Activated CD8-positive, alpha-beta memory T cell treated with anti-CD3 and anti-CD28 coated beads for 48 hours (primary cell): ENCODE measurements at places on chromosomes 5 and 9.

GRCh38 chr5:177116631-177117373 is 16.8 kb upstream of the NSD1 start:
- DNase-seq, result peak; percentile 72

GRCh38 chr9:36779582-36779981 is 206.9 kb downstream of the MELK start:
- DNase-seq, result no peak

DNA sequence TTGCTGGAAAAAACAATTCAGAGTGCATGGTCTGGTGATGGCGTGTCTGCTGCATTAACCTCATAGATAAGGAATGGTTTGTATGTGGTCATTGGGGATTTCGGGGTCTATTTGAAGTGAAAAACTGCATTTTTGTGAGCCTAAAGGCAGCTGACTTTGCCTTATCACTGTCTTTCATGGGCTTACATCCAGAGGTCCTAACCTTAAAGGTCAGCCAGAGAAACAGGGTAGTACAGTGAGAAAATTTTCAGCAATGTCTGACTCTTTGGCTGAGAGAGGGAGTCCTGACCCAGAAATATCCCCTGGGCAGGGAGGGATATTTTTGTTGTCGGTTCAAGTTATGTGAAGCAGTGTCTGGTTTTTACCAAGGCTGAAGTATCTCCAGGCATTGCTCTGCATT is 5.7 kb downstream of the PCSK5 start:
- no peak for DNase-seq

DNA sequence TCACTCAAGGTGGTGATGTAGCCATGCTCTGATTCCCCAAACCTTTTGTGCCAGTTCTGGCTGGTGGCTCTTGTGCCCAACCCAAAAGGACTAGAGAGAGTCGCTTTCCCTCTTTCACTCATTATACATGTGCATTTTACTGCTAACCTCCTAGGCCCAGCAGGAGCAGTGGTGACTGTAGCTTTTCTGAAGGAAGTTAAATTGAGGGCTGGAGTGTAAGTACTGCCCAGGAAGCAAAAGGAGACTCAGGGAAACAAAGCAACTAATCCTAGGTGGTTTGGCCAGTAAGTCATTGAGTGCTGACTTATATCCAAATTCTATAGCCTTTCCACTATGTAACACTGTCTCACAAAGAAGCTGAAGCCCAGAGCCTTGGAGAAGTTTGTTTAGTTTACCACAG is 194.4 kb upstream of the ZNF462 start:
- DNase-seq, result no peak

GRCh38 chr5:7422316-7423106 is 26.6 kb downstream of the ADCY2 start:
- DNase-seq, result no peak
